ENCODE measurements at places on chromosomes 5 and 9. TPM values are rescaled to one million over a fixed set of nuclear protein-coding genes. Genes with fewer than 3 reads are reported as not detected.

DNA sequence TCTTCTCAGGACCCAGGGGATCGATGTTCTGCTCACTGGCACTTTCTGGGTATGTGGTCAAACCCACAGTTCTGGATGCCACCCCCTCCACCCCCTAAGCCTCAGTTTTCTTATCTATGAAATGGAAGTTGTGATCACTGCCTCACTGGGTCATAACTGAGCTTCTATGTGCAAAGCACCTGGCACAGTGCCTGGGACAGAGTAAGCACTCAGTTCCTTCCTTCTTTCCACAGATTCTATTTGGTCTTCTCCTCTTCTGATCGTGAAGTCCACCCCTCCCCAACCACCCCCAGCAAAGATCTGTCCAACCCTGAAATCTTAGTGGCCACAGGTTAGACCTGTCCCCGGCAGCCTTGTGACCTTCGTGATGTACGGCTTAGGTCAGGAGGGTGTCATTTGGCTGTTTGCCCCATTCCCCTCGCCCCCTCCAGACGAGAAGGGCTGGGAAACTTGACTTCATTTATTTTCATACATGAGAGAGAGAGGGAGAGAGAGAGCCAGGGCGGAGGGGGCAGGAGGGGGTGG is 181.4 kb downstream of the FGF18 start:
- DNase-seq, result no peak
- H3K4me1 ChIP-seq, result no peaks in the 10 kb centered on the region
- H3K27me3 ChIP-seq, result no peaks in the 10 kb centered on the region
- no peaks in the 10 kb centered on the region for H3K36me3 ChIP-seq
- no peak overlapping the region for H3K4me3 ChIP-seq
- H3K27ac ChIP-seq, result no peak overlapping the region

- no peak for DNase-seq
- no peaks in the 10 kb centered on the region for H3K4me1 ChIP-seq
- H3K36me3 ChIP-seq, result no peaks in the 10 kb centered on the region
- no peak overlapping the region for H3K4me3 ChIP-seq
These were observed 10.8 kb downstream of the KCNV2 start for GRCh38 chr9:2727966-2728613.

DNA sequence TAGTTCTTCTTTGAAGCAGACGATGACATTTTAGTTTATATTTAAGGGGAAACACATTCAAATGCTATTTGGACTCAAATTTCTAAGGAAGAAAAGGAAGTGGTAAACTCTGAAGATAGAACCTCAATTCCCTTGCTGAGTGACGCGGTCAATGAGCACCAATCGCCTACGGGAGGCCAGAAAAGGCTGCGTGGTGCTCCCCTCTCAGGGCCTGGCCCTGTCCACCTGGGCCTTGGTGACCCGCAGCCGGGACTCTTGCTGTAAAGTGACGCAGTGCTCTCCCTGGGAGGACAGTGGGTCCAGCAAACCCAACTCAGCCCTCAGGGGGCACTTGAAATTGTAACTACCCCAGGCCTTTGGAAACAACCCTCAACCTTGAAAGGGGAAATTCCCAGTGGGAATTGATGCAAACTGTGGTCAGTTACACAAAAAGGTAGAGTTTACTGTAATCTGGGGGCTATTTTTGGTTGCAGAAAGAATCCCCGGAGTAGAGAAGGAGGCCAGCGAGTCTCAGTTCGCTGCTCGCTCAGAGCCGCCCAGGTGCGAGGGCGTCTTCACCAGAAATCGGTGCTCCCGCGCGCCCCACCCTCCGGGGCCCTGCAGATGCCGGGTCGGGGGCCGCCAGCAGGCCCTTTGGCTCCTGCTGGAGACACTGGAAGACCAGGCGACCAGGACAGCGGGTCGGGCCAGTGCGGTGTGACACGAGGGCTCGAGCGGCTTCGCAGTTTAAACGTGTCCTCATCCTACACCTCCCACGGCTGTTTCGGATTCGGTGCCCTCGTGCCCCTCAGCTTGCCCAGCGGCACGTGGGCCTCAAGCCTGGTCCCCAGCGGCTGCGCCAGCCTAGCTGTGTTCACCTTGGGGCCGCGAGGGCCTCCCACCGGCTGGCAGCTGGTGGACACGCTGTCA is 1.4 kb upstream of the ANKRD33B start:
- H3K27ac ChIP-seq, result no peak overlapping the region
- H3K4me3 ChIP-seq, result peak overlapping the region; percentile 70
- peaks cover 8% of the 10 kb centered on the region for H3K4me1 ChIP-seq
- no peaks in the 10 kb centered on the region for H3K36me3 ChIP-seq
- H3K27me3 ChIP-seq, result peaks cover 7% of the 10 kb centered on the region

DNA sequence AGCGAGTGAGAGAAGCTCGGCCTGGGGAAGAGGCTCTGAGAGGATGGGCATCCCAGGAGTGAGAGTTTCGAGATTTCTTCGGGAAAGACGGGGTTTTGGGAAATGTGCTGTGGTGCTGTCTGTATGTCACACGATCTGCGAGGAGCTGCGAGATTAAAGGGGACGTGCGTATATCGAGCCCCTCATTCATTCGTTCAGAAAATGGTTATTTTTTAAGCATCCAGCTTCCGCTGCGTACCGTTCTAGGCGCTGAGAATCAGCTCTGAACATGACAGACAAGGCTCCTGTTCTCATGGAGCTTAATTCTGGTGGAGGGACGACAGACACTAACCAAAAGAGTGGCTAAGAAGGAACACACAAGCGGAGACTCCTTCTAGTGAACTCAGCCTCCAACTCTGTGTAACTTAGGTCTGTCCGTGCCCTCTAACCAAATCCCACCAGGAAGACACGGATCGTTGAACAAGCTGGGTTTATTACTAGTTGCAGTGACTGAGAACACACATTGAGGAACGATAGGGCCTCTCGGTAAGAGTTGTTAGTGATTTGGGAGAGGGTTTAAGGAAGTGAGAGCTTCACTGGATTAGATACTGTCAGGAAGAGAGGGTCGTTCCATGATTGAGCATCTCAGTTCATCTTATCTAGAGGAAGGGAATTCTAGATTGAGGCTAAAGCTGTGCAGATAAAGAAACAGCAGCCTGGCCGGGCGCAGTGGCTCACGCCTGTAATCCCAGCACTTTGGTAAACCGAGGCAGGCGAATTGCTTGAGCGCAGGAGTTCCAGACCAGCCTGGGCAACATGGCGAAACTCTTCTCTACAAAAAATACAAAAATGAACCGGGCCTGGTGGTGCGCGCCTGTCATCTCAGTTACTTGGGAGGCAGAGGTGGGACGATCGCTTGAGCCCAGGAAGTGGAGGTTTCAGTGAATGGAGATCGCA is 1.0 kb upstream of the FBXW11 start:
- peak overlapping the region; percentile 83 for H3K4me3 ChIP-seq
- H3K36me3 ChIP-seq, result no peaks in the 10 kb centered on the region
- peaks cover 15% of the 10 kb centered on the region for H3K4me1 ChIP-seq
- no peaks in the 10 kb centered on the region for H3K27me3 ChIP-seq
- peak overlapping the region; percentile 97 for H3K27ac ChIP-seq
- DNase-seq, result no peak

DNA sequence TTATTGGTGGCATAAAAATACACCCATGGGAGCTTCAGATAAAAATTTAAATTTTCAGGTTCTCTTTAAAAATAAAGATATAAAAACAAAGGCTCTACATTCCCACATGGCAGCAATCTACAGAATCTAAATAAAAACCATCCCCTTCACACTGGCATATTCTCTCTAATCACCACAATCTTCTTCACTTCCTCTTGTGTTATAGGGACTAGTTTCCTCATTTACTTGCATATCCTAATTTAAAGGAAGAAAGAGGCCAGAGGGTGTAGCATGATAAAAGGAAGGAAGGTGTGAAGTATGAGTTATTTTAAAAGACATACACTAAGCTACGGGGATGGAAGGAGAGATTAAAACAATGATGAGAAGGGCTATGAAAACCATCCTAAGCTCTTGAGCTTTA is 390.5 kb downstream of the ZNF608 start:
- H3K27me3 ChIP-seq, result no peaks in the 10 kb centered on the region
- no peak for DNase-seq
- H3K4me3 ChIP-seq, result no peak overlapping the region
- H3K4me1 ChIP-seq, result no peaks in the 10 kb centered on the region
- no peaks in the 10 kb centered on the region for H3K36me3 ChIP-seq
- no peak overlapping the region for H3K27ac ChIP-seq

GRCh38 chr5:59790376-59790775 is 103.2 kb downstream of the PDE4D start:
- H3K36me3 ChIP-seq, result no peaks in the 10 kb centered on the region
- no peaks in the 10 kb centered on the region for H3K27me3 ChIP-seq
- no peak for DNase-seq
- H3K27ac ChIP-seq, result no peak overlapping the region
- H3K4me1 ChIP-seq, result no peaks in the 10 kb centered on the region
- H3K4me3 ChIP-seq, result no peak overlapping the region

DNA sequence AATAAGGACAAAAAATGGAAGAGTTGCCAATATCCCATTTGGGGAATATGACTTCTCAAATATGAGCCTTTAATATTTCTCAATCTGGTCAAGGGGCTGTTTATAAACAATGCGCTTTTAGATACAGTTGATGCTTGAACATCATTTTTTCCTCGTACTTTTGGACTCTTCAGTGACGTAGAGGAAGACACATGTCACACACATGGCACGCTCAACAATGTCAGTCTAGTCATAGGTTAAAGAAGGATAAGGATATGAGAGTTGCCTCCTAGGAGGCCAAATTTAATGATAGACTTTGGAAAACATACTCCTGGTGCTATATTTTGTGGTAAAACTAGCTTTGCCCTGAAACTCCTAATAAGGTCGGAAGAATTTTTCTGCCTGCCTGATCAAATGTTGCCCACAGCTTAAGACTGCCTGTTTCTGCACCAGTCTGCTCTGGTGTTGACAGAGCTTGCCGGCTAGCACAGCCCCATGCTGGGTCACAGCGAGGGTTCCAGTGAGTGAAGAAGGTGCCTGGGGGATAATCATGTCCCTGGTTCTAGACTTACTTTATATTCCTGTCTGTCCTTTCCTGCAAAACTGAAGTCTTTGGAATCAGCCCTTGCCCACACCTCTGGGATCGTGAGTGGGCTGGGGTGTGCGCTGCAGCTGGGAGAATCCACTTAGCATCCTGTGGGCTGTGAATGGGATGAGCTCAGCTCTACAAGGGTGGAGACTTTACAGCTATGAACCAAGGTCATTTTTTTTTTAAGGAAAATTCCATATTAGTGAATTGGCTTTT is 230.8 kb upstream of the IRX4 start:
- H3K27me3 ChIP-seq, result no peaks in the 10 kb centered on the region
- DNase-seq, result no peak
- no peak overlapping the region for H3K27ac ChIP-seq
- H3K4me1 ChIP-seq, result no peaks in the 10 kb centered on the region
- H3K4me3 ChIP-seq, result no peak overlapping the region
- H3K36me3 ChIP-seq, result no peaks in the 10 kb centered on the region

The FBXO10 gene
- polyA plus RNA-seq, result 6.1 TPM

The LOX gene
- polyA plus RNA-seq, result 1.4 TPM
